ENCODE measurements at places on chromosomes 1 and 21. TPM values are rescaled to one million over a fixed set of nuclear protein-coding genes. Genes with fewer than 3 reads are reported as not detected.

OPRD1 gene
- total RNA-seq: 0.31 TPM

TLCD4 gene
- 7.8 TPM for total RNA-seq

DIO1 gene
- not detected for total RNA-seq

EXO5 gene
- 23.8 TPM for total RNA-seq

IL23R gene
- not detected for total RNA-seq

S100A7 gene
- not detected for total RNA-seq

OLFM3 gene
- total RNA-seq: 18.5 TPM

EFNA4 gene
- 0.63 TPM for total RNA-seq

All from parietal lobe (tissue), 2 donors.